Hematopoietic multipotent progenitor cell treated with erythropoietin and hydrocortisone succinate and interleukin-3 and kit ligand, for 15 days (in vitro differentiated cells): ENCODE measurements at places on chromosomes 1 and 21.

GRCh38 chr1:118266436-118266835 is 81.4 kb upstream of the SPAG17 start:
- DNase-seq, result no peak

GRCh38 chr1:225747566-225747965 is 30.1 kb upstream of the SRP9 start:
- DNase-seq, result no peak

DNA sequence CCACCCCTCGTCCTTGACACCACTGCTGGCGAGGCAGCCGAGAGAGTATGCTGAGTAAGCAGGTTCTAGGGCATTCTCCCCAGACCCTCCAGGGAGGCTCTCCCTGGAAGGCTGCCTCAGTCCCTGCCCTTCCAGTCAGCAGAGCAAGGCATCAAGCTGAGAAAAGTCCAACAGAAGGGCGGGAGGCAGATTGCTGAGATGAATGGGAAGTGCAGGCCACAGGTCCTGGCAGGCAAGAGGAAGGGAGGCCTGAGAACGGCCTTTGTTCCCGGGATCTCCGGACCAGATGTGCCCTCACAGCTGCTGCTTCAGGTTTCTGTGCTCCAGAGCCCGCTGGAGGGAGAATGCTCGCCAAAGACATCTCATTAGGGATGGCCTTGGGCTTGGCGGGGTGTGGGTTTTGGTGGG is 270.0 kb upstream of the VAMP3 start:
- no peak for DNase-seq

DNA sequence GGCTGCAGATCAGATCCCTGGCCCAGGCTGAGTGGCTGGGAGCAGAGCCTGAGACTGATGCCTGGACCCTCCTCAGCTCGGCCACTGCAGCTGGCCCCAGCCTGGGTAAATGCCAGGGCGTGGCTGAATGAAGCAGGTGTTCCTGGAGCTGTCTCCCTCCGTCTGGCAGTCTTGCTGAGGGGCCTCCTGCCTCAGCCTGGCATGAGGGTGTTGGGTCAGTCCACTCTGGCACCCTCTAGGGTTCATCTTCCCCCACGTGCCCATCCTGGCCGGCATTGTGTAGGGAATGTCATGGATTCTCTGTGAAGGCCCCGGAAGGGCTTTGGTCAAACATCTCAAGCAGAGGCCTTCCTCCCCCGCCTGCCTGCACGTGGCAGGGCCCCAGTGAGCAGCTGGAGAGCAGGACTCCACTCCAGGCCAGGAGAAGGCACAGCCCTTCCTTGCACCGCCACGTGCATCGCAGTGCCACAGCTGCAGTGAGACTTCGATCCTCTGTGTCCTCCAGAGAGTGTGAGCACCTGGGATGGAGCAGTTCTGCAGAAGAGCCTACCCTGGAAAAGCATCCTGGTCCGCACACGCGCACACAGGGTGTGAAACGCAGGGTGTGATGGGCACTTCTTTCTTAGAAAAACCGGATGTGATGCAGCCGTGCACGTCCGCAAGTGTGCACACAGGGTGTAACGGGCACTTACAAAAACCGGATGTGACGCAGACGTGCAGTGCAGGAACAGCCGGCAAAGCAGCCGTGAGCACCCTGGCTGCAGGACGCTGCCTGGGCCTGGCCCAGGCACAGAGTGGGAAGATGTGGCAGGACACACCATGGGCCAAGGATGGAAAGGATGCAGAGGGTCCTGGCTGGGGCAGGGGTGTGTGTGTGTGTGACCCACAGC is 4.6 kb upstream of the KRTAP10-4 start:
- DNase-seq, result no peak

DNA sequence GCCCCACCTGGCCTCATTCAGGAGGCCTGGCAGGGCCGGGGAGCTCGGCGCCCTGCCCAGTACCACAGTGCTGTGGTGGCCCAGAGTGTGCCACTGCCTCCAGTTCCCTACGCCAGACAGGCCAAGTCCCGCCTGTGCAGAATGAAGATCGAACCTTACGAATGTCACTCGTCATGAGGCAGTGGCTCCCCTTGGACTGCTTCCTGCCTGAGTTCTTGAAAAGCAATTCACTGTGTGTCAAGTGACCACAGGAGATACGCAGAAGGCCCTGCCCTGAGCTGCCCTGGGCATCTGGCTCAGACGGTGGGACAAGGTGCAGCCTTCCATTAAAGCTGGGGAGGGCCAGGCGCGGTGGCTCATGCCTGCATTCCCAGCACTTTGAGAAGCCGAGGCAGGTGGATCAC is 49.6 kb upstream of the LRP8 start:
- no peak for DNase-seq

DNA sequence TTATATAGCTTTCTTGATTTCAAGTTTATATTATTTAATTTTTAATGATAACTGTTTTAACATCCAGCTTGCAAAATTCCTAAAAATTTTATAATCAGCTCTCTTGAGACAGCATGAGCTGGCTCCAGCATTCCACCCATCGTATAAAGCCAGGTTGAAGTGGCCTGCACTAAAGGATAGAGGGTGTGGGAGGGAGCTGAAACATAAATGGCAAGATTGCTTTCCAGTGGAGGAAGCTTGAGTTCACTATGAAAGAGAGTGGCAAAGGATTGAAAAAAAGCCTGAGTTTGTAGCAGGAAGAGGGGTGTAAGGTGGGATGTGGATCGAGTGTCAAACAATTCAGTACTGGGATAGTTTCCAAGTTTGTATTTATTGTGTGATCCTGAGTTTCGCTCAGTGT is 48.5 kb upstream of the ZNF644 start:
- no peak for DNase-seq

- DNase-seq, result no peak
These were observed 8.5 kb upstream of the ARHGAP29 start for GRCh38 chr1:94245747-94246438.

- DNase-seq, result no peak
These were observed 182.0 kb downstream of the PCP4 start for GRCh38 chr21:40049031-40049930.

- DNase-seq, result no peak
These were observed 153.8 kb downstream of the MRPL39 start for GRCh38 chr21:25453524-25453923.

GRCh38 chr1:209256766-209257350 is 326.7 kb upstream of the CAMK1G start:
- no peak for DNase-seq

- no peak for DNase-seq
These were observed 57.3 kb downstream of the PSMG1 start for GRCh38 chr21:39125752-39126485.

DNA sequence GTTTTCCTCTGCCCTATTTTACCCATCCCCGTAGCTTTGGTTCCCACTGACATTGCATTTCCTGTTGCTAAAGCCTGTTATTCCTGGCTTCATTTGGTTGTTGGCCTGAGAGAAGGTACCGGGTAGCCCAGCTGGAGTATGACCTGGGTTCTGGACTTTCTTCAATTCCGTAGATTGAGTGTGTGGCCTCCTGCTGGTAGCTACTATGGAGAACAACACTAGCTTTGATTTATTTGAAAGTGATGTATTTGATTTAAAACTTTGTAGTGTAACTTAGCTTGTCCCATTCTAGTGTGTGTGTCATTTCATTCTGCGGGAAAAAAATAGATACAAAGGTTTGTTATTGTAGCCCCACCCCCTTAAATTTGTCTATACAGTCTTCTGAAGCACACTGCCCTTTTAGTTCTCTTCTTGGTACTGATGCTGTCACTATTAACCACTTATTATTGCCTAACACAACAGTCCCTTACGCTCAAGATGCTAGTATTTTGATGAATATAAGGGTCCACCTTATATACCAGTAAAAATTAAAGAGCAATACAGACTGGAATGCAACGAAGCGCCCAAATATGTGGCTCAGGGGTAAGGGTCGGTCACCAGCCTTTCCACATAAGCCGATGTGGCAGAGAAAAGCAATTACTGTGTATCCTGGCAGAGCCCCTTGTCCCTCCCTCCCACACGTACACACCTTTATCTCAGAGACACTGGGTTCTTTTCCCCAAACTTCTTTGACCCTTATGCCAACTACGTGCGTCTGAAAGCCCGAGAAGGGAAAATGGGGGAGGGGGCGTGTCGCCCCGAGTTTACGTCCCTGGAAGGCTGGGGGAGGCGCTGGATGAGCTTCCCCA is 643 bp upstream of the MOV10 start:
- peak; percentile 27 for DNase-seq

DNA sequence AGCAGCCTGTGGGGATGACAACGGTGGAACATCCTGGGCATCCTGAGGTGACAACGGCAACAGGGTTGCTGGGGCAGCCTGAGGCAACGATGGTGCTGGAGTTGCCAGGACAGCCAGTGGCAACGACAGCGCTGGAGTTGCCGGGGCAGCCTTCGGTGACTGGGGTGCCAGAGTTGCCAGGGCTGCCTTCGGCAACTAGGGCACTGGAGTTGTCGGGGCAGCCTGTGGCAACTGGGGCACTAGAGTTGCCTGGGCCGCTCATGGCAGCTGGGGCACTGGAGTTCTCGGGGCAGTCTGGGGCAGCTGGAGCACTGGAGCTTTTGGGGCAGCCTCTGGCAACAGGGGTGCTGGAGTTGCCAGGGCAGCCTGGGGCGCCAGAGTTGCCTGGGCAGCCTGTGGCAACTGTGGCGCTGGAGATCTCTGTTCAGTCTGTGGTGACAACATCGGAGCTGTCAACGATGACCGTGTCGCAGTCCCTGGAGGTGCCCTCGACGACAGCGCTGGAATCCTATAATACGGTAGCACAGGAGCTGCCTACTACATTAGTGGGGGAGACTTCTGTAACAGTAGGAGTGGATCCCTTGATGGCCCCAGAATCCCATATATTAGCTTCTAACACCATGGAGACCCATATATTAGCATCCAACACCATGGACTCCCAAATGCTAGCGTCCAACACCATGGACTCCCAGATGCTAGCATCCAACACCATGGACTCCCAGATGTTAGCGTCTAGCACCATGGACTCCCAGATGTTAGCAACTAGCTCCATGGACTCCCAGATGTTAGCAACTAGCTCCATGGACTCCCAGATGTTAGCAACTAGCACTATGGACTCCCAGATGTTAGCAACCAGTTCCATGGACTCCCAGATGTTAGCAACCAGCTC is 8.2 kb downstream of the SON start:
- no peak for DNase-seq

DNA sequence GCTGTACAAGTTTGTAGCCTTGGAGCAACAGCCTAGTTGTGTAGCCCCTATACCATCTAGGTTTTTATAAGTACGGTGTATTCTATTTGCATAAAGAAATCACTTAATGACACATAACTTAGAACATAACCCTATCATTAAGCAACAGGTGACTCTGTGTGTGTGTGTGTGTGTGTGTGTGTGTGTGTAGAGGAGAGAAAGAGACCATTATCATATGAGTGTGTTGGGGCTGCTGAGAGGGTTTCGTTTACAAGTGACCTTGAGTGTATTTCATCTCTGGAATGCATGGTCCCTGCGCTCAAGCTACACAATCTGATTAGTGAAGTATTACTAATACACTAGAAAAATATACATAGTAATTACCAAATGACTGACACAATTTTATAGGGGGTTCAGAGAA is 115.1 kb downstream of the RABGAP1L start:
- DNase-seq, result no peak

DNA sequence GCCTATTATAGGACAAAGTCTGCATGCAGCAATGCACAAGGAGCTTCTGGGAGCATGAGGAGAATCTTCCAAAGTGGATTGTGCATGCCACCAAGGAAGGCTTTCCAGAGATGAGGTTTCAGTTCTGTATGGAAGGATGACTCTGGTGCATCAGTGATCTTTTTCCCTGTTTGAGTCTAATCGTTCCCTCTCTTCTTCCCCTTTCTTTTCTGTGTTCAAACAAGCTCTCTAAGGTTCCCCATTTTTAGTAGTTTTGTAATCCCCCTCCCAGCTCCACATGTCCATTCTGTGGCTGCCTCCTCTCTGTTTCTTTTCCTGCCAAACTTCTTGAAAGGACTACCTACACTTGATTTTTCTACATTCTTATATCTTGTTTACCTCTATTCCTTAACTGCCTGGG is 43.3 kb upstream of the USP25 start:
- no peak for DNase-seq

DNA sequence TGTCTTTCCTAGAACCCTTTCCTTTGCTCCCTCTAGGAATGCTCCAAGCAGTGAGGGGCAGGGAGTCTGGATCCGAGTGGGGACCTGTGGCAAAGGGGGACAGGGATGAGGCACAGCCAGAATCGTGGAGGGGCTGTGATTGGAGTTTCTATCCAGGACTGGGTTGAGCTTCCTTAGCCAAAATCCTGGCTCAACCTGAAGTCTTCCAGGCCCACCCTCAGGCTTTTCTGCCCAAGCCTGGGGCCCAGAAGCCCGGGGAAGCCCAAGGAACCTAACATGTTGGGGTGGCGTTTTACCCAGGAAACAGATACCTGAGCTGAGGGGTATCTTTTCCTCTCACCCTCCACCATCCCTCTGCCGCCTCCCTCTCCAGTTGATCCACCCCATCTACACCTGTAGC is 5.4 kb downstream of the MYOG start:
- DNase-seq, result no peak

DNA sequence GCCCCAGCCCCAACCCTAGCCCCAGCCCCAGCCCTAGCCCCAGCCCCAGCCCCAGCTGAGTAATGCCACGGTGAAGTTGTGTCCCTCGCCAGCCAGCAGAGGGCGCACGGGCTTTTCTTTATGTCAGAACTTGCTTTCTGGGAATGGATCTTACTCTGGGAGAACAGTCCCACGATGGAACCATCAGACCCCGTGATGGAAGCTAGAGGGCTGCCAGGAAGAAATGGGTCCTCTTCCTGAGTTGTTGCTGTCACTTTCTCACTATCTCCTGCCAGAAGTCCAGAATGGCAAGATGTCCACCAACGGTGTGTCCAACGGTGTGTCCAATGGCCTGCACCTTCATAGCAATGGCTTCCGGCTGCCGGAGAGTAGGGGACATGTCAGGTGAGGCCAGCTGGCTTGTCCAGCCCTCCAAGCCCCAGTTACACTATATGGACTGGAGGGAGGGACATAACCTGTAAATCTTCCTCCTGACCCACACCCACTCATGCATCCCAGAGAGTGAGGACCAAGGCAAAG is 25.1 kb upstream of the TMEM222 start:
- DNase-seq, result peak; percentile 71

- peak; percentile 45 for DNase-seq
These were observed 39.6 kb upstream of the LDLRAP1 start for GRCh38 chr1:25503551-25504426.

- no peak for DNase-seq
These were observed 28.8 kb downstream of the PADI6 start for GRCh38 chr1:17400725-17401341.
